ENCODE measurements at places on chromosomes 5 and 9.

- no peak for DNase-seq
Measured at GRCh38 chr5:68084396-68084795, 131.2 kb upstream of the PIK3R1 start.

- DNase-seq, result peak; percentile 61
Measured at GRCh38 chr9:78121488-78121887, 89.9 kb upstream of the GNAQ start.

DNA sequence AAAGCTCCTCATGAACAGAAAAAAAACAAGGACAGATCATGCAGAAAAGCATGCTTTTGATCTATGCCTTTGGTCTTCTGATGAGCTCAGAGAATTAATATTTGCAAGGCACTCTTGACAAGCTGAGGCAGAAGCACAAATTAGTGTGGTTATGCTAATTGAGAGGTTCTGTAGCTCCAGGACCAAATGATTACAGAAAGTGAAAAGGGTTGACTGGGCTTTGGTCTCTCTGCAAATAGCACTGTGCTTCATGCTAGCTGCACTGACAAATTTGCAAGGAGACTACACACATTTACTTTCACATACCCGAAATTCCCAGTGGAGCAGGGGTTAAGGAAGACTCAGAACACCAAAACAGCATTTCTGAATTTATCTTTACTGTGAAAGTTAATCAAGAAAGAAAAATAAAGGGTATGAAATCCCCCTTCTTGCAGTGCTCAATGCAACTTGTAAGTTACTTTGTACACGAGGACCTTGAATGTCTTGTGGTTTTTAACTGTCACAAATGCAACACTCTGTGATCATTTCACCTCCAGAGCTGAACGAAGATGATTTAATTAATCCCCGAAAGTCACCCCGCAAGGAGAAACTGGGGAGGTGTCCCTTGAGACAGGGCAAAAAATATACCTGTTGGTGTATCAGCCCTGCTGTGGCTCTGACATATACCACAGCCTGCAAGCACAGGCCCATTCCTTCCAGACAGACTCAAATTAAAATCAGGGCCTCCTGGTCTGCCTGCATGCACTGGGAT lies 11.9 kb downstream of the RAPGEF1 start:
- DNase-seq, result peak; percentile 86

DNA sequence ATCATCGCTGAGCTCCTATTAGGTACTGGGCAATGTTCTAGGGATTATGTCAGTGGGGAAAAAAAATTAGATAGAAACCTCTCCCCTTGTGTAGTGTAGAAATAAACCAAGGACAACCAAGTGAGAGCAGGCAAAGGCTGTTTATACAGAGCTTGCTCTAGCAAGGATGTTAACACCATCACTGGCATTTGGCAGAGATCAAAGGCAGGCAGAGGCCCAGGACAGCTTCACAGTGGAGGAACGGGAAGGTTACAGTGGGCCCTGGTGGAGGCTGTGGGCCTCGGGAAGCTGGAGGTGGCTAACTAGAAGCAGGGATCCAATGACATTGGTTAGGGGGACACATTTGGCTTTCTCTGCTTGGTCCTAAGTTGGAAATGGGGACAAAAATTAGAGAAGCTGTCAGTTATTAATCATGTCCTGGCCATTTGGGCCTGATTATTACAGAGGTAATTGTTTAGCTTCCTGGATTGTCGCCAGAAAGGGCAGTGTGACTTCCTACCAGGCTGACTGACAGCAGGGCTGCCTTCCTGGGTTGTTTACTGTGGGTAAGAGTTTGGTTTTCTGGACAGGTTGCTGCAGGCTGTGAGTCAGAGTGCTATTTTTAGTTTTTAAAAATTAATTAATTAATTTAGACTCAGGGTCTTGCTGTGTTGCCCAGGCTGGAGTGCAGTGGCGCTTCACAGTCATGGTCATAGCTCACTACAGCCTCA lies 259.3 kb downstream of the ROR2 start:
- no peak for DNase-seq

DNA sequence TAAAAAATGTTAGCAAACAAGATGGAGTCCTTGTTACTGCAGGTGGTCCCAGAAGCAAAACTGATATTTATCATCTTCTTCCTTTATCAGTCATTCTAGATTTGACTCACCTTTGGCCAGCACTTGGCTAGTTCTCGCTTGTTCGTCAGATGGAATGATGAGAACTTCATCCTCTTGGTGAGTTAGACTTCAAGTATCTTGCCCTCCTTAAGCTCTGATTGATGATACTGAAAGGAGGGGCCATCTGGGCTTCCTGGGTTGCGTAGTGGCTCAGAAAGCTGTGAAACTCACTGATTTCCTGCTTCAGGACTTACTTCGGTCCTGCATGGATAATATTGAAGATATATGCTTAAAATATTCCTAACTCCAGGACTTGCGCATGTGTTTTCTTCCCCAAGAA lies 1248.2 kb upstream of the CDH9 start:
- no peak for DNase-seq

GRCh38 chr5:99068944-99069650 lies 140.3 kb upstream of the CHD1 start:
- no peak for DNase-seq

DNA sequence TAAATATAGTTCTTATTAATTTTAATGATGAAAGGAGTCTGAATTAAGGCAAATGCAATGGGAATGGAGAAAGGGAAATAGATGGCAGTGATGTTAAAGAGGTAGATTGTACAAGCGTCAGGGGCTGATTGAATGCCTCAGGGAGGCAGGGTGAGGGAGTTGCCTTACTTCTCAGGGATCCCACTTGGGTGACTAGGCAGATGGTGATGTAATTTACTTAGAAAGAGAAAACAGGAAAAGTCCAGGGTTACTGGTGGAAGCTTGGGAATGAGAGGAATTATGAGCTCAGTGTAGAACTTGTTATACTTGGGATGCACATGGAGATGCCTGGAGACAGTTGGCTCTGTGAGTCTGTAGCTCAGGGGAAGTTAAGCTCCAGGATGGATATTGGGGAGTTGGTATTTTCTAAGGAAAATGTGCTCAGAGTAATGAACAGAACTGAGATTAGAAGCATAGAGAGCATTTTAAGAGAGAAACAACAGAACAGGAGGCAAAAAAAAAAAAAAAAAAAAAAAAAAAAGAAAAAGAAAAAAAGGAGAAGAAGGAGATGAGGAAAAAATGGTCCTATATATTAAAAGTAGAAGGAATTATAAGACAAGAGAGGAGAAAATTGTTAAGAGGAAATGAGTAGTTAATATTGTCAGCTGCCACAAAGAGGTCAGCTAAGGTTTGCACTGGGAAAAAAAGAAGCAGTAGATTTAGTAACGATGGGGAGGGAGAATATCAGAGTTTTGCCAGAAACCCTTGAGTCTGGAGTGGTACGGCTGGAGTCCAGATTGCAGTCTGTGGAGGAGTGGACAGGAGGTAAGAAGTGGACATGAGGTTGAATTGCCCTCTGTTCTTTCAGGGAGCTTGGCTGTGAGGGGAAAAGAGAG lies 88.0 kb upstream of the ELL2 start:
- DNase-seq, result no peak

- DNase-seq, result no peak
Measured at GRCh38 chr9:36969216-36969771, 64.8 kb downstream of the PAX5 start.

DNA sequence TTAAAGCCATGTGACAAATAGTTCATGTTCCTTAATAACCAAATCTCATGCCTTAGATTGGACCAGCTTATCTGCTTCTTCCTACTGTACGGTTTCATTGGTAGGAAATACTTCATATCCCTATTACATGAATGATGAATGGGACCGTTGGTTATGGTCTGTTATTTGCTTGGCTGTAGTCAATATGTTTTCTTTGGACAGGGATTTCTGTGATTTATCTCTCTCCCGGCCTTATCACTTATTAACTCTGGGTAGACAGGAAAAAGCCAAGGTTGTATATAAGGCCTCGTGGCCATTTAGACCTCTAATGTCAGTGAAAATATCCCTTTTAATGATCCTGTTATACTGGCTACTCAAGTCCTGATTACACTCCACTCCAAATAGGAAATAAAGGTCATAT lies 330.6 kb downstream of the EBF1 start:
- DNase-seq, result no peak

DNA sequence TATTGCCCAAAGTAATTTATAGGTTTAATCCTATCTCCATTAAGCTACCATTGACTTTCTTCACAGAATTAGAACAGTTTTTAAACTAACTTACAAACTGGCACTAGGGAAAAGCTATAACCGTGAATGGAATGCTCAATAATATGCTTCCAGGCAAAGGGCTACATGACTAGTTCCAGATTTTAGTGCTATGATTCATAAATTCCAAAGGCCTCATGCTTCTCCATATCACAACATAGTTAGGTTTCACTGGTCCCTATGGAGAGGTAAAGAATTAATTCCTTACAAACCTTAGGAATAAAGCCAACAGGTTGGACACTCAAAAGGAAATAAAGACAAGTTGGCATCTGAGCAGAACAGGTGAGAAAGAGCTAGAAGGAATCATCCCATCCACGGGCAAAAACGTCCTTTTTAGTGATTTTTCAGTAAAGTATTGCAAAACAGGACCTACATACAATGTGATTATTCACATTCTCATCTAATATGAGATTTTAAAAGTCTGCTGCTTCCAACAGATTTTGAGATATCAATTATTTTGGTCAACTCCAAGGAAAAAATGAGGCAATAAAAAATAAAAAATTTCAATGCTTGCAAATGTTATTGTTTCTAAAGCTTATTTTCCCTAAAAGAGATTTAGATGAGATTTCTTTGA lies 97.0 kb upstream of the TARS1 start:
- no peak for DNase-seq

- no peak for DNase-seq
Measured at GRCh38 chr5:89087551-89088318, 204.8 kb upstream of the MEF2C start.

DNA sequence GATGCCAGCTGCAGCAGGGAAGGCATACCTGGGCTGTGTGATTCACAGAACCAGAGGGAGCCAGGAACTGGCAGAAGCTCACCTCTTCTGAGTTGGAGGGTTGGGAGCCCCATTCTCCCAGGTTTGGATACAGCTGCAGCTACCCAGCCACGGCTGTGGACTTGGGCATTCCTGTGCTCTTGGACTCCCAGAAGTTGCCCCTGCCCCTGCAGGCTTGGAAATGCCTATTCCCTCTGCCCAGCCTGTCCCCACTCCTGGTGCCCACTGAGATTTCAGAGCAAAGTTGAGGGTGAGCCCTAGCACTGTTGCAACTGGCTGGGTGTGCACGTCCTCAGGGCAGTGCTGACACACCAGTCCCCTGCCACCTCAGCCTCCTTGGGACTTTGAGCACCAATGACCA lies 489.7 kb downstream of the SLCO4C1 start:
- DNase-seq, result no peak

- DNase-seq, result no peak
Measured at GRCh38 chr9:33416996-33417395, 14.6 kb upstream of the AQP7 start.

GRCh38 chr5:104538734-104539133 lies 976.1 kb upstream of the NUDT12 start:
- no peak for DNase-seq

- DNase-seq, result no peak
Measured at GRCh38 chr9:95927271-95928004, 51.9 kb downstream of the ERCC6L2 start.

- DNase-seq, result no peak
Measured at GRCh38 chr9:18437315-18438201, 36.4 kb upstream of the ADAMTSL1 start.

DNA sequence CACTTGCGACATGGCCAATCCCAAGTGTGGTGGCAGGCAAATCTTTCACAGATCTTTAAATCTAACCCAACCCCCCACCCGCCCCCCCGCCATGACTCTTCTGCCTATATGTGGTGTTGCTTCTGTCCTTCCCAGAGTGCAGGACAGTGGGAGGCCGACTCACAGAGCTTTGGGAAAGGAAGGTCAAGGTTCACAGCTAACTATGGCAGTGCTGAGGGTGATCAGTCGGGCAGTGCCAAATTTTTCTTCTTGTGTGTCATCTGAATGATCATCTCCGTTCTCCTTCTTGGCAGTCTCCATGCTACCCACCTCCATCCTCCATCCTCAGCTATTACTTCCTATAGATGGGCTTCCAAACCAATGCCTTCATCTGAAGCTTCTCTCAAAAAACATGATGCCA lies 129.0 kb upstream of the NFIB start:
- DNase-seq, result no peak

GRCh38 chr5:119220576-119221197 lies 135.1 kb upstream of the TNFAIP8 start:
- DNase-seq, result no peak

DNA sequence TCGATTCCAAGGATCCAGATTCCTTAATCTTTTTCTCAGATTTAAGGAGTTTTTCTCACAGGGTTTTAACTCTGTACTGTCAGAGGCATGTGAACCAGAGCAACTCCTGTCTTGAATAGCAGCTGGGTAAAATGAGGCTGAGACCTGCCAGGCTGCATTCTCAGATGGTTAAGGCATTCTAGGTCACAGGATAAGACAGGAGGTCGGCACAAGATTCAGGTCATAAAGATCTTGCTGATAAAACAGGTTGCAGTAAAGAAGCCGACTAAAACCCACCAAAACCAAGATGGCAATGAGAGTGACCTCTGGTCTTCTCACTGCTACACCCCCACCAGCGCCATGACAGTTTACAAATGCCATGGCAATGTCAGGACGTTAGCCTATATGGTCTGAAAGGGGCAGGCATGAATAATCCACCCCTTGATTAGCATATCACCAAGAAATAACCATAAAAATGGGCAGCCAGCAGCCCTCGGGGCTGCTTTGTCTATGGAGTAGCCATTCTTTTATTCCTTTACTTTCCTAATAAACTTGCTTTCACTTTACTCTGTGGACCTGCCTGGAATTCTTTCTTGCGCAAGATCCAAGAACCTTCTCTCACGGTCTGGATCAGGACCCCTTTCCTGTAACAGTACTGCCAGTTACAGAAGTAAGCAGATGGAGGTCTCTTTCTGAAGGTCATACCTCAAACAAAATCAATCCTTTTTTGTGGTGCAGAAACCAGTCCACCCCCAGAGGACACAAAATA lies 87.1 kb downstream of the SLC38A9 start:
- no peak for DNase-seq

DNA sequence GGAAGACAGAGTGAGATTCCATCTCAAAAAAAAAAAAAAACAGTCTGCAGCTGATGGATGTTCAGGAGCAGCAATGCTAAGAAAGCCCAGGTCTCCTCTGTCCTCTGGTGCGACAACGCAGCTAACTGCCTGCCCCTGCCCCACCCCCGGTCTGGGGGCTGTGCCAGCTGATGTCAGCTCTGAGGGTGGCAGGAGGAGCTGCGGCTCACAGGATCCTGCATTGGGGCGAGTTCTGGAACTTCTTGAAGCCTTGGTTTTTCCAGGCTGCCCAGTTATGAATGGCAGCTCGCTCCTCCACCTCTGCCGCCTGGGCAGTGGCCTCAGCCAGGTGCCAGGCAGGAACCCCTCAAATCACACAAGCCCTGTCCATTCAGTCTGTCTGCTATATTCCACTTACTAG lies 113.5 kb downstream of the ROR2 start:
- no peak for DNase-seq

All from activated CD4-positive, alpha-beta T cell treated with anti-CD3 and anti-CD28 coated beads, Interleukin-10, Interleukin-2, amounts not matched to agents 100 ng/mL and 50 ng/mL, durations not matched to agents 16 hours and 8 hours (primary cell).